Hematopoietic multipotent progenitor cell treated with erythropoietin and hydrocortisone succinate and interleukin-3 and kit ligand, for 6 days (in vitro differentiated cells): ENCODE measurements at places on chromosomes 11 and 22.

DNA sequence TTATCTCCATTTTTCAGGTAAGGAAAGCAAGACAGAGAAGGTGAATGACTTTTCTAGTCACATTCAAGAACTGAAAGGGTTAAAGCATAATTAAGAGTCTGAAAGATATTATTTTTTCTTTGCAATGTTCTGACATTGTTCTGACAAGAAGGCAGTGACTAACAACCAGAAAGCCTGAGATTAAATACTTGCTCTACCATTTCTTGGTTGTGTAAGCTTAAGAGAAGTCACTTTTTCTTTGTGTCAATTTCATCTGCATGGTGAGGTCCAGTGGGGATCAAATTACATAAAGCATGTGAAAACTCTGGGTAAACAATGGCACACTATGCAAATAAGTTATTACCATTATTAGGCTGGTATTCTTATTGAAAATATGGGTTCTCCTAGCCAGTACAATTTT lies 73.7 kb downstream of the PHF21A start:
- DNase-seq = no peak

- no peak for DNase-seq
Measured at GRCh38 chr22:24985826-24986214, 33.3 kb downstream of the KIAA1671 start.

DNA sequence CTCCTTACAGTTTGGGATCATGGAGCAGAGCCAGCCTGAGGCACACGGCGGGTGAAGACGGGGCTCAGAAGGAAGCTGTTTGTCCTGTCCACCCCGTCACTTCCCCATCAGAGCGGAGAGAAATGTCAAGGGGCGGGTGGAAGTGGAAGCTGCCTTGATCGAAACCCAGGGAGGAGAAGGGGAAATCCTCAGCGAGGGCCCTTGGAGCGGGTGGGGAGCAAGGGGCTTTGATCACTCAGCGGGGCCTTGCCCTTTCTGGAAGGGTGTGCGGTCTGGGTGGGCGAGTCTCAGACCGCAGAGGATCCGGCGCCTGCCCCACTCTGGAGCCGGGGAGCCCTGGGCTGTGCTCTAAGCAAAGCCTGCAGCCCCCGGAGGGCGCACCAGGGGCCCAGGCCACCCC lies 320.4 kb downstream of the NTM start:
- no peak for DNase-seq

GRCh38 chr11:17531071-17531600 lies 13.1 kb downstream of the USH1C start:
- DNase-seq = no peak

- no peak for DNase-seq
Measured at GRCh38 chr11:73978576-73979086, 4.0 kb downstream of the UCP2 start.

GRCh38 chr22:32158712-32159533 lies at the start of gene C22orf42:
Gene C22orf42, minus strand, starts transcription at chr22:32159303. Its CDS starts 88 bp downstream, at chr22:32159215.
- no peak for DNase-seq

- no peak for DNase-seq
Measured at GRCh38 chr11:60100516-60100915, 12.1 kb downstream of the MS4A2 start.

- no peak for DNase-seq
Measured at GRCh38 chr11:133945087-133945974, 11.4 kb downstream of the IGSF9B start.

DNA sequence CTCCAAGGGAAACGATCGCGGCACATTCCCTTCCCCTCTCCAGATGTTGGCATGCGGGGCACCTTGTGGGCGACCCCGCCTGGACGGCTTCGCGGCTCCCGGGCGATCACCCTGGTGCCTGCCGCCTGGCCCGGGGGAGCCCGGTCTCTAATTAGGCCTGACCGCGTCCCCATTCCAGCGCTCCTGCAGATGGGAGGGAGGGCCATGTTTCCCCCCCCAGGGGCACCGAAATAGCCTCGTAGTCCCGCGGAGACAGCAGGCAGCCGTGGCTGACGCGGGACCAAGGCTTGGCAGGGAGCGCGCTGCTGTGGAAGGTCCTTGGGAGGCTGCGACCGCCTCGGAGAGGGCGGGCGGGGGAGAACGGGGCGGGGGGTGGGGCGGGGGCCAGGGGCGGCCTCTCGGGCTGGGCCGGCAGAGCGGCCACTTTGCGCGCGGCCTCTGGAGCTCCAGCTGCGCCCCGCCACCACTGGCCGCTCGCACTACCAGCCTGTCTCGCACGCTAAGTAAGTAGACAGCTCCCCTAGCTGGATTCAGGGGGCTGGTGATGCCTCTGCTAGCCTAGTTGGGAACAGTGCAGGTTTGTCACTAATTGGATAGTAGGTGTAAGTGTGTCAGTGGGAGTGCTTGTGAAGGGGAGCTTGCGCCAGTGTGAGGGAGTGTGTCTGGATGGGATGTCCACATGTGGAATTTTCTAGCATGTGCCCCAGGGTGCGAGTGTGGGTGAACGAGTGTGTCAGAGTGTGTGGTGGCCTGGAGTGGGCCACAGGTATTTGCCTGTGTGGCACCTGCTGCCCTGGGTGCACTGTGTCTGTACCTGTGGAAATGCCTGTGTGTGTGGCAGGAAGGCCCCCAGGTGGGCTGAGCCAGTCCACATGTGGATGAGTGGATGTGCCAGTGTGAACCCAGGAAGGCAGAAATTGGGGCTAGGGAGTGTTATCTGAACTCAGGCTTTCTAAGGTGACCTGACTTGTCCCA lies at the start of gene INSC:
Gene INSC, plus strand, starts transcription at position 423 of the 975 bp plus-strand sequence. CDS start 34,252 bp downstream, outside the sequence.
- peak; percentile 42 for DNase-seq

DNA sequence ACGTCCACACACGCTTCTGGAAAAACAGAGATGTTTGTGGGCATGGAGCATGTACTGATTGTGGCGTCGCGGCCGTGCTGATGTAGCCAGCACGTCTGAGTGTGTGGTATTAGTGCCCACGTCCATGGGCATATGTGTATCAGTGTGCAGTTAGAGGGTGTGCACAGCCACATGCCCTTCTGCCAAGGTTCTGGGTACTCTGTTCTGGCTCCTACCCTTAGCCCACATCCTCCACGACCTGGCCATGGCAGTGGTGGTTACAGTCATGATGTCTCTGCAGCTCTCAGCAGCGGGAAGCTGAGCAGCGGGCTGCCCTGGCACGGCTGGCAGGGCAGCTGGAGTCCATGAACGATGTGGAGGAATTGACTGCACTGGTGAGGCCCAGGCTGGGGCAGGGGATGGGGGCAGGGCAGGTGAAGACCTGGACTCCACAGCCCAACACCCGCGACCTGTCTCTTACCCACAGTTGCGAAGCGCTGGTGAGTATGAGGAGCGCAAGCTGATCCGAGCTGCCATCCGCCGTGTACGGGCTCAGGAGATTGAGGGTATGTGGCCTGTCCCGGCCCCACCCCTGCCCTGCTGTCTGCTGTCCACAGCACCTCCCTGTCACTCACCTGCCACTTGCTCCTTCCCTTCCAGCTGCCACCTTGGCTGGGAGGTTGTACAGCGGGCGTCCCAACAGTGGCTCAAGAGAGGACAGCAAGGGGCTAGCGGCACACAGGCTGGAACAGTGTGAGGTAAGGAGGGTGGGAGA lies 7.3 kb downstream of the SMTN start:
- no peak for DNase-seq

- DNase-seq = no peak
Measured at GRCh38 chr22:30695351-30695851, 727 bp downstream of the OSBP2 start.

- no peak for DNase-seq
Measured at GRCh38 chr22:31952094-31952401, 7.7 kb downstream of the YWHAH start.

GRCh38 chr11:113956986-113957385 lies 17.9 kb upstream of the HTR3A start:
- no peak for DNase-seq

GRCh38 chr11:8286886-8287285 lies 23.2 kb upstream of the LMO1 start:
- no peak for DNase-seq
